Osteocyte (in vitro differentiated cells): ENCODE measurements at places on chromosomes 2 and 18. TPM values are rescaled to one million over a fixed set of nuclear protein-coding genes. Genes with fewer than 3 reads are reported as not detected.

- no peaks in the 10 kb centered on the region for H3K36me3 ChIP-seq
- no peak overlapping the region for H3K4me3 ChIP-seq
- no peak for DNase-seq
Measured at GRCh38 chr2:75340560-75340959, 141.2 kb upstream of the TACR1 start.

DNA sequence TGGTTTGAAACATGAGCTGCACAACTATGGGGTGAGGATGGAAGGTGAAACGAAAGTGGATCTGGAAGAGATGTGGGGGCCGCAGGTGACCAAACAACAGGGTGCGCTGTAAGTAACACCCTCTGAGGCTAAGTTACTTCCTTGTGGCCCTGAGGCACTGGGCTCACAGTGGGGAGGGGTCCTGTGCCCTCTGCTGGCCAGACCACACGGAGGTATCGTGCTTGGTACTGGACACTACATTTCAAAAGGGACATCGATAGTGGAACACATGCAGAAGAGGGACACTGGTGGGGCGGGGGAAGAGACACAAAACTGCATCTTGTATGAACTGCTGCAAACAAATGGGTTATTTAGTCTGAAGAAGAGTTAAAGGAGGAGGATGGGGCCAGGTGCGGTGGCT, 110.6 kb downstream of the CLIP4 start:
- no peak overlapping the region for H3K27ac ChIP-seq
- DNase-seq = no peak
- no peaks in the 10 kb centered on the region for H3K36me3 ChIP-seq

- no peak for DNase-seq
- H3K27ac ChIP-seq = no peak overlapping the region
- H3K4me1 ChIP-seq = peaks cover 5% of the 10 kb centered on the region
- H3K36me3 ChIP-seq = peaks cover 20% of the 10 kb centered on the region
- no peak overlapping the region for H3K4me3 ChIP-seq
Measured at GRCh38 chr18:57023275-57023882, 123.5 kb upstream of the BOD1L2 start.

DNA sequence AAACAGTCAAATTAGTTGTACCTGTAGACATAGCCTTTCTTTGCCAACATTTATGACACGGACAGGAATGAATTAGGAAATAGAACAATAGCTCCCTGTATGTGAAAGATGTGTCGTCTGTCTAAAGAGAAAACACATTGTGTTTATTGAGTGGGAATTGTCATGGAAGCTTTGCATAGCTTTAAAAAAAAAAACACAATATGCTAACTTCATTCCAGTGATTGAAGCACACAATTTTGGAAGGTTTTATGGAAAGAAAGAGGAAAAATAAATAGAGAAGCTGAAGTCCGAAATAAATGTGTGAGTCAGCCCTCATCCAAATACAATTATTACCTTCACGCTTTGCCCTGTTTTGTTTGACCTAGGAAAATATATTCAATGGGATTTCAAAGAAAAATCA, 1095.7 kb downstream of the TSN start:
- no peaks in the 10 kb centered on the region for H3K27me3 ChIP-seq
- DNase-seq = no peak
- H3K36me3 ChIP-seq = no peaks in the 10 kb centered on the region
- peaks cover 8% of the 10 kb centered on the region for H3K4me1 ChIP-seq
- no peak overlapping the region for H3K4me3 ChIP-seq

GRCh38 chr2:85971366-85971765, 82.6 kb upstream of the ST3GAL5 start:
- no peaks in the 10 kb centered on the region for H3K4me1 ChIP-seq
- H3K27ac ChIP-seq = no peak overlapping the region
- peaks cover 2% of the 10 kb centered on the region for H3K27me3 ChIP-seq
- no peak overlapping the region for H3K4me3 ChIP-seq
- H3K36me3 ChIP-seq = no peaks in the 10 kb centered on the region

- H3K4me3 ChIP-seq = no peak overlapping the region
- H3K36me3 ChIP-seq = no peaks in the 10 kb centered on the region
- no peaks in the 10 kb centered on the region for H3K27me3 ChIP-seq
- peaks cover 28% of the 10 kb centered on the region for H3K4me1 ChIP-seq
- no peak for DNase-seq
- H3K27ac ChIP-seq = no peak overlapping the region
Measured at GRCh38 chr2:84924173-84925106, 19.0 kb downstream of the TMSB10 start.

- H3K4me1 ChIP-seq = no peaks in the 10 kb centered on the region
- H3K4me3 ChIP-seq = no peak overlapping the region
- no peak for DNase-seq
- no peaks in the 10 kb centered on the region for H3K27me3 ChIP-seq
- H3K27ac ChIP-seq = no peak overlapping the region
Measured at GRCh38 chr2:130160131-130160530, 15.2 kb upstream of the CCDC74B start.

DNA sequence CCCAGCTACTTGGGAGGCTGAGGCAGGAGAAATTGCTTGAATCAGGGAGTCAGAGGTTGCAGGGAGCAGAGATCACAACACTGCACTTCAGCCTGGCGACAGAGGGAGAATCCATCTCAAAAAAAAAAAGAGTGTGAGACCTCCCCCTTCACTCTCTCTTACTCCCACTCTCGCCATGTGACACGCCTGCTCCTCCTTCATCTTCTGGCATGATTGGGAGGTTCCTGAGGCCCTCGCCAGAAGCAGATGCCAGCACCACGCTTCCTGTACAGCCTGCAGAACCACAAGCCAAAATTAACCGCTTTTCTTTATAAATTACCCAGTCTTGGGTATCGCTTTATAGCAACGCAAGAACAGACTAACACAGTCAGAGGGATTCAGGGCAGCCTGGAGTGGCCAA, 66.3 kb upstream of the CREB1 start:
- no peak overlapping the region for H3K27ac ChIP-seq
- peaks cover 15% of the 10 kb centered on the region for H3K4me1 ChIP-seq
- no peaks in the 10 kb centered on the region for H3K36me3 ChIP-seq
- no peak overlapping the region for H3K4me3 ChIP-seq
- H3K27me3 ChIP-seq = no peaks in the 10 kb centered on the region

The ICA1L gene
- total RNA-seq = 4.9 and 6.5 TPM in 2 replicates

The SANBR gene
- total RNA-seq = 11.3 and 11.7 TPM in 2 replicates

The CYS1 gene
- 5.1 and 5.5 TPM in 2 replicates for total RNA-seq
